Activated gamma-delta T cell (primary cell): ENCODE measurements at places on chromosomes 11 and 22.

DNA sequence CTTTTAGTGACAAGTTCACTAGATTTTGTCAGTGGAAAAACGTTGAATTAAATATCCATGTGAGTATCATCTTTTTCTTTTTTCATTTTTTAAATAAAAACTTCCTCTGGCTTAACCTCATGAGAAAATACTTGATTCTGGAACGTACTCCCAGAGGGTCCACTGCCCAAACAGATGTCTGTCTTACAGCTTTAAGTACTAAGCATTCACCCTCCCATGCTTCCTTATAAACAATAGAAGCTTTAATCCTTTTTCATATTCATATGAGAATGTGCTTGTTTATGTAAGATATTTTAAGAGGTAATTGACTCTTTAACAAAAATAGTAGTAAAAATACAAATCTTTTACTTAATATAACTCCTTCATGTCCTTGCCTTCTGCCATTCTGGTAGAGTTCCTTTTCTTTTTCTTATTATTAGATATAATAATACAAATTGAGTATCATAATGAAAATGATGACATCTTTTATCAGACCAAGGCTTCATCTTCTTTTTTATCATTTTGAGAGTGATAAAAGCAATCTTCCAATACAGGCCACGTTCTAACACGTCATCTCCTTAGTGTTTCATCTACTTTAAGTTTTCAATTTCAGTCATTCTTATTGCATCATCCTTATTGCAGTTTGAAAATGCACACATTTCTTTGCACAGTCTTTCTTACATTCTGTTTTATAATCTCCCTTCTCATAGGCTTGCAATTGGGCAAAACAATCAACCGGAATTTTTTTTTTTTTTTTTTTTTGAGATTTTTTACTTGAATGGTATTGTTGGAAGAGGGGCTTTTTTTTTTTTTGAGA, 69.5 kb upstream of the MYO18B start:
- DNase-seq, result no peak

DNA sequence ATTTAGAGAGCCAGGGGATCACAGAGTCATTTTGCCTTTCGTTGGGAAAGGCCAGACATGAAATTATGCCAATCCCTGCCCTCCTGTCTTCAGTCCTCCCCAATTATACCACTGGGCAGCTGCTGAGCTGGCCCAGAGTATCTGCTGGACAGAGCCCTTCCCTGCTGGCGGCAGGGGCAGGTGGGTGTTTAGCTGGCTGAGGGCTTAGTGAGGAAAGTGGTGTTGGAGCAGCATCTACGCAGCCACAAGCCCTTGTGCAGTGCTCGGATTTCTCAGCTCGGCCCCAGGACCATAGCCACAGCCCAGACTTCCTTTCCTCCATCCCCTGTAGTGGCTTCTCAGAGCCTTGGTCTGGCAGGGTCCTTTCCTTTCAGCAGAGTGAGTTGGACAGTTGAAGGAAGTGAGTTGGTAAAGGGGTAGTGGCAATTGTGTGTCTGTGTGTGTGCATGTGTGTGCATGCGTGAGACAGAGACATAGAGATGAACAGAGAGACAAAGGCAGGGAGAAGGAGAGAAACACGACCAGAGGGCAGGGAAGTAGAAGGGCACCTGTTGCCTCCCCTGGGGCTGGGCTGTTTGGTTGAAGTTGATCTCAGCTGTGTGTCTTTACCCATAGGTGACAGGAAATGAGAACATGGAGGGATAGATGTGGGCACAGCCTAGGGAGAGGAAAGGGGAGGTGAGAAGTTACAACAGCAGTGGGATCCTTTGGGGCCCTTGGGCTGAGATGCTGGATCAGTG, 66.2 kb downstream of the GRIK4 start:
- DNase-seq, result no peak

- DNase-seq, result no peak
Observed at GRCh38 chr11:20315800-20316199, 47.7 kb upstream of the HTATIP2 start.

- DNase-seq, result no peak
Observed at GRCh38 chr11:41920374-41920773, 460.9 kb upstream of the LRRC4C start.

- no peak for DNase-seq
Observed at GRCh38 chr11:71977743-71978418, 20.8 kb upstream of the IL18BP start.
